Stimulated activated CD4-positive, alpha-beta T cell treated with anti-CD3 and anti-CD28 coated beads, Interleukin-12 subunit alpha, Interleukin-12 subunit beta, amount 100 ng/mL, for 48 hours (primary cell): ENCODE measurements at places on chromosomes 1 and 21.

DNA sequence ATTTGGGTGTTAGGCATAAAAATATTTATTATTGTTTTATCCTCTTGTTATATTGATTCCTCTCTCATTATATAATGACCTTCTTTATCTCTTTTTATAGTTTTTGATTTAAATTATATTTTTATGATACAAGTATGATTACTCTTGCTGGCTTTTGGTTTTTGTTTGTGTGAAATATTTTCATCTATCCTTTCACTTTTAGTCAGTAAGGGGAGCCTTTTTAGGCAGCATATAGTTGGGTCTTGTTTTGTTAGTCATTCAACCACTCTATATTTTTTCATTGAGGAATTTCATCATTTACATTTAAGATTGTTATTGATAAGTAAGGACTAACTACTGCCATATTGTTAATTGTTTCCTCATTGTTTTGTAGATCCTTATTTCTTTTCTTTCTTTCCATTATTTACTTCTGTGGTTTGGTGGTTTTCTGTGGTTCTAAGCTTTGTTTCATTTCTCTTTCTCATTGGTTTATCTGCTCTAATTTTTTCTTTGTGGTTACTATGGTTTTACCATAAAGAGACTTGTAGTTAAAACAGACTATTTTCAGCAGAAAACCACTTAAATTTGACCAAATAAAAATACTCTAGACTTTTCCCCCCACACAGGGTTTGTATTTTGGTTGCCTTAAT, 593.1 kb downstream of the NUF2 start:
- no peak for DNase-seq

DNA sequence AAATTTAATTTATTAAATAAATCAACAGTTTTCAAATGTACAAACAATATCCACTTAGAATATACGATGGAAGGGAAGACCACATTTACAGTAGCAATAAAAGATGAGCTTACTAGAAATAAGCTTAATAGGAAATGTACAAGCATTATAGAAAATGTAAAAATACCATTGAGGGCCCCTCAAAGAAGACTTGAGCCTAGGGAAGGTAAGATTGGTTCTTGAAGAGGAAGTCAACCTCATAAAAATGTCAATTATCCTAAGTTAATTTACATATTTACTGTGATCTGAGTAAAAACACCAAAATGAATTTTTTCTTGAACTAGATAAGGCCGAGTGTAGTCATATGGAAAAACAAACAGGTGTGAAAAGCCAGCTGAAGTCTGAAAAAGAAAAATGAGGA, 39.7 kb upstream of the TRIM67 start:
- no peak for DNase-seq

GRCh38 chr1:37741130-37741529, 23.8 kb downstream of the EPHA10 start:
- no peak for DNase-seq

- no peak for DNase-seq
These were observed 1.1 kb upstream of the BSND start for GRCh38 chr1:54997711-54997986.

DNA sequence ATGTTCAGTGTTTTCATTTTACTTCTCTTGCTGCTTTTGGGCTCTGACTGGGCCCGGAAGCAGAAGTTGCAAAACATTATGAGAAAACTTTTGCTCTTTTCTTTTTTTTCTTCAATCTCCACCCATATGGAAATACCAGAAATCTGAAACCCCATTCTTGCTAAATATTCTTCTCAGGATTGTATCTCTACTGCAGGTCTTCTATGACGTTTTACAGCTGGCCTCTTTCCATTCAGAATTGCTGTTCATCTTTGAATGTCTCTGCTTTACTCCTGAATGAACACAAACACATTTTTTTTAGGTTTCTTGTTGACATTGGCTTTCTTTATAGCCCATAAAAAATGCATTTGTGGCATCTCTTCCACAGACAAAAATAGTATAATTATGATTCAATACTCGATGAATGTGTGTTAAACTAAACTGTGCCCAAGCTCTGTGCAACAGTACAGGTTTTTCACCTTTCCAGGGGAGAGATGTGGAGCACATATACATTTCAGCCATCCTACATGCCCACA, 18.8 kb downstream of the PTPRC start:
- no peak for DNase-seq

DNA sequence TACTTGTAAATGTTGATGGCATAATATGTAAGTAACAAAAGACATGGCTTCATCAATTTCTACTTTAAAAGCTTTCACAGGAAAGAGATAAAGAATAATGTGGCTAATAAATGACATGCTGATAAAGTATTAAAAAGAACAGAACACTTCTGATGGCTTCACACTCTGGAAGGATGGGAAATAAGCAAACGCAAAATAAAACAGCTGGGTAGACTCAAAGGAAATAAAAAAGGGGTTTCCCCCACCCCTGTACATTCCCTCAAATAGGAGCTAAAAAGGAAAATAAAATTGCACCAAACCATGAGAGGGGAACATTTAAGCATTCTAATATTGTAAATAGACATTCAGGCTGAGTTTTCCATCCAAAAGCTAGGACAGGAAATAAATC, 27.0 kb upstream of the DYRK1A start:
- no peak for DNase-seq

DNA sequence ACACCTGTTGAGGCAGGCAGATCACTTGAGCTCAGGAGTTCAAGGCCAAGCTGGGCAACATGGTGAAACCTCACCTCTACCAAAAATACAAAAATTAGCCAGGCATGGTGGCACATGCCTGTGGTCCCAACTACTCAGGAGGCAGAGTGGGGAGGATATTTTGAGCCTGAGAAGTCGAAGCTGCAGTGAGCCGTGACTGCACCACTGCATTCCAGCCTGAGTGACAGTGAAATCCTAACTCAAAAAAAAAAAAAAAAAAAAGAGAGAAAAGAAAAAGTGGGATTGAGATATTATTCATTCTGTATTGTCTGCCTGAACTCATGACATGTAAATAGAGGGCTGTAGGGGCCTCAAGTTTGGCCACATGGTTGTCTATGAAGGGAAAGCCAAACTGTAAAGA, 37.3 kb downstream of the WNT2B start:
- no peak for DNase-seq

- no peak for DNase-seq
These were observed 68.3 kb downstream of the SYF2 start for GRCh38 chr1:25163986-25164385.

- no peak for DNase-seq
These were observed 17.6 kb downstream of the PM20D1 start for GRCh38 chr1:205832326-205832751.

DNA sequence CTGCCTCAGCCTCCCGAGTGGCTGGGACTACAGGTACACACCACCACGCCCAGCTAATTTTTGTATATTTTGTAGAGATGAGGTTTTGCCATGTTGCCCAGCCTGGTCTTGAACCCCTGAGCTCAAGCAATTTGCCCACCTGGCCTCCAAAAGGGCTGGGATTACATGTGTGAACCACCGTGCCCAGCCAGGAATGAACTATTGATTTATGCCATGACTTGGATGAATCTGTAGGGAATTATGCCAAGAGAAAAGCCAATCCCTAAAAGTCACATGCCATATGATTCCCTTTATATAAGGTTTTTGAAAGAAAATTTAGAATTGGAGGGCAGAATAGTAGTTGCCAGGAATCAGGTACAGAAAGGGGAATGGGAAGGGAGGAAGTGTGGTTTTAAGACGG, 19.1 kb upstream of the SLC45A3 start:
- no peak for DNase-seq

DNA sequence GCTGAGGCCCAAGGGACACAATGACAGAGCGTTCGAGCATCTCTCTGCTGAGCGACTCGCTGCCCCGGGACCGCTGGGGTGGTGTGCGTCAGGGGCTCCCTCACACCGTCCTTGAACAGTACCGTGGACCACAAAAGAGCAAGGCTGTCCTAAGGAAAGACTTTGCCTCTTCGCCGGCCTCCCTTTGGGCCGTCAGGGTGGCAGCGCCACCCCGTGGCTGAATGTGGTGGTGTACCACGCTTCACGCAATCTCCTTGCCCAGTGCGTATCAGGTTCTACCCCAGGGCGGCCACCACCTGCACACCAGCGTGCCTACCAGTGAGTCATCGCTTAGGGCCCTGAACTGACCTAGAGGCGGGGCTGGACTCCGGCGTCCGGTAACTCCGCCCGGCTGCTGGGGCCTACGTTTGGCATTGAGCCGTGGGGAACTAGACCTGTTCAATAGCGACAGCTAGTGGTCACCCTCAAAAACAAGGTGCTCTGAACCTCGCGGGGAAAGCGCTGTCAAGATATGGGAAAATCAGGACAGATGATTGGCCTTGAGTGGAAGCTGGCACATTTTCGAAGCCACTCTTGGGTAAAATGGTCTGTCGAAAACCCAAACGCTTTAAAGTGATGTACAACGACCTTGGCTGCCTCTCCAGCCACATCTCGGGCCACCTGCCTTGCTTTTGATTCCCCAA, 8.1 kb upstream of the TRAF3IP3 start:
- peak; percentile 89 for DNase-seq

GRCh38 chr1:51101976-51102375, at the start of gene C1orf185:
Gene C1orf185, plus strand, starts transcription at chr1:51102228. Its CDS starts 6 bp downstream, at chr1:51102234.
- no peak for DNase-seq
